ENCODE measurements at places on chromosomes 7 and 10. TPM values are rescaled to one million over a fixed set of nuclear protein-coding genes. Genes with fewer than 3 reads are reported as not detected.

GRCh38 chr7:125927556-125927955, 997.9 kb upstream of the POT1 start:
- no peak for DNase-seq

Gene TMEM273
- 16.2 TPM for total RNA-seq

DNA sequence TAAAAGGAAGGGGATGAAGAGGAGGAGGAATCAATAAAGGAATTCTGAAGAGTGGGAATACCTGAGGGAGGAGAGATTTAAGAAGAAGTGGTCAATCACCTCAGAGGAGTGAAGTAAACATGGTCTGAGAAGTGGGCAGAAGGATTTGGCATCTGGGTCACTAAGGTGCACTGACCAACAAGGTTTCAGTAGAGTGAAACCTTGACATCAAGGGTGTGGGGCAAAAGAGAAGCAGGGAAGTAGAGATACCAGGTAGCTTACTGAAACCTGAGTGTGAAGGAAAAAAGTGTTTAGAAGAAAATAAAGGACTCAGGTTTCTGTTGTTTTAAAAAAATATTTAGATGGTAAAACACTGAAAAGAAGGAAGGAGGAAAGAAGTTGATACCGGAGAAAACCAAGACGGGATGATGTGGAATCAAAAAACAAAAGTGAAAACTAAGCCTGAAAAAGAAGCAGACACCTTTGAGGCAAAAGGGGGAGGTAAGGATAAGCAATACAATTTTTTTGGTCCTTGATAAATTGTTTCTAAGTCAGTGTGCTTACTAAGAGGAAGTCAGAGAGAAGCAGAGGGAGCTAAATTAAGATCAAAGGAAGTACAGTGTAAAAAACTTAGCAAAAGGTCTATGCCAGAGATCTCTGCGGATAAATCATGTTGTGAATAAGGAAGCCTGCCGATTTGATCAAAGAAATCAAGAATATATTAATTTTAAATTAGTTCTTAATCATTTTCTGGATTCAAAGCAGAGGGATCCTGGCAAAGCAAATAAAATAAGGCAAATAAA, 137.2 kb upstream of the GPR22 start:
- DNase-seq: no peak

DNA sequence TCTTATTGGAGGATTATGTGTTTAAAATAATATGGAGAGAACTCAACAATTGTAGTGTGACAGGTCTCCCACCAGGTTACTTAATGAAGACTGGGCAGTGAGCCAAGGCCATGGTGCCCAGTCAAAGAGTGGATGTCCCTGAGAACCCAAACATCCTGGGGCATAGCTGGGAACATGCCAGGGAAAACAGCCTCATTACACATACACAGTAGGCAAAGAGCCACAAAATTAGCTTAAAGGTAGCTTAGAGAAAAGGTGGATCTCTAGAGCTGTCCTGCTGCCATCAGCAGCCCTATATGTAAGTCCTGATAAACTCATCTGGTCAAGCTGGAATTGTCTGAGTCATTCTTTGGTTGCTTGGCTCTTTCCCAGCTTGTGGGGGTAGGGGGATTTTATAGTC, 287.8 kb downstream of the PHF14 start:
- no peak for DNase-seq

Gene ITGA8
- not detected for total RNA-seq

DNA sequence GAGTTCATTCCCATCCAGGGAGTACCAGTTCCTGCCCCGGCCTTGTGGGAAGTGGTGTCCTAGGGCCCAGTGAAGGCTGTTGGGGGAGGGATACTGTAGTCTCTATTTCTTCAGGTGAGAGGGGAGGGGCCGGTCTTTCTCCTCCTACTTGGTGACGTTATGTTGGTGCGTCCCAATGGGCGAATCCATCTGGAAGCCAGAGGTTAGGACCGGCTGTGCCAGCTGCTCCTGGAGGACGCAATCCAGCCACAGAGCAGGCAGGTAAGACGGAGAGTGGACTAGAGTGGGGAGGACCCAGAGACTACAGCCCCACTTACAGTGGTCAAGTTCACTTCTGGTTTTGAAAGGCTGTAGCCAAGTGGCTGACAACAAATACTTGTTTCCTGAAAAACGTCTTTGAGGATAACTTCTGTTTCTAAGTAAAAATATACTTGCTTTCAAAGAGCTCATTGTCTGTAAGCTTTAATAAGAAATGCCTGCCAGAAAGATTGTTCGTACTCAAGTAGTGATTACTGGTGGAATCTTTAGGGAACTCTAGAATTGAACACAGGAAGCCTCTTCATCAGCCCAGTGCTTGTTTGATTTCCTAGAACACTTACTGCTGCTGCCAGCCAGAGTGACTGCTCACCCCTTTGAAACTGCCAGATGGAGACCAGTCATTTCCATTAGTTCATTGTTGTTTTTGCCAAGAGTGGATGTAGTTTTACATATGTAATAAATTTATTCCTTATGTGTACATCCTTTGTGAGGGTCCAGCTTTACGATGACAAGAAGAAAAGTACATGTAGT, 25.4 kb downstream of the RBM33 start:
- DNase-seq: no peak

DNA sequence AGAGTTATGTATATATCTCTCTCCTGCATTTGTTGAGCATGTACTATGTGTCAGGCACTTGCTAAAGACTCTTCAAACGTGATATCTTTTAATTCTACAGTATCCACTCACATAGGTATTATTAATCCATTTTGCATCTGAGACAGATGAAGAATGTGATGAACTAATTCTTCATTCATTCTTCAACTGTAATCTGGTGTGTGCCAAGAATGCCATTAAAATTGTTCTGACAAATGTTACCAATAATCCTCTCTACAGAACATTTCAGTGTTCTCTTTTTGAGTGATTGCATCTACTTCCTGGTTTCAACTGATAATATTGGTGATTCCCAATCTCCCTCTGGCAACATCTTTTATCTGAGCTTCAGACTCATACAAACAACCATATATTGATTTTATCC, 18.0 kb upstream of the INHBA start:
- DNase-seq: no peak

GRCh38 chr10:20429742-20430141, 467.4 kb downstream of the NEBL start:
- no peak for DNase-seq

GRCh38 chr7:92242972-92243371, 2.7 kb downstream of the KRIT1 start:
- no peak for DNase-seq

Gene BICC1
- not detected for total RNA-seq

Gene ARID5B
- 65.1 TPM for total RNA-seq

GRCh38 chr7:112067632-112068540, 138.3 kb downstream of the DOCK4 start:
- DNase-seq: no peak

Gene C1QL3
- not detected for total RNA-seq

DNA sequence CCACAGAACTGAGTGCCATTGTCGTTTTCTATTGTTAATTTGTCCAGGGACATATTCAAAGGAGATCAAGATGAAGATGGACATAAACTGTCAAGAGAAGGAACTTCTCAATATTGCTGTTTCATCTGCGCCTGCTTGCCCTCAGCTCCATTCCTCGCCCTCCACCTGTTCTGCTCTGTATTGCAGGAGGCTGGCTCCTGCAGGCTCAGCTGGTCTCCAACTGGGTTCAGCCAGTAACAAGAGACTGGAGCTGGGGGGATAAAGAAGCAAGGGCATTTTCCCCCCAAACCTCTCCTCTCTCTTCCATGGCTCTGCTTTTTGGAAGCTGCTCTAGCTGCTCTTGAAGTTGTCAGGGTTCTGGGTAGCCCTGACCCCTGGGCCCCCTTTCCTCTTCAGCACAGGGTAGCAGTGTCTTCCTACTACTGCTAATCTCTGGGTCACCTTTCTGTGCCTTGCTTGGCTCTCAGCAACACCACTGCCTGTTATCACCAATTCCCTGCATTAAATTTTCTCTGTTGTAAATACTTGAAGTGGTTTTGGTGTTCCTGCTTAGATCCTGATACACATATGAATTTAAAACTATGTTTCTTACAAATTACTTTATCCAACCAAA, 149.0 kb upstream of the FGFR2 start:
- DNase-seq: no peak

GRCh38 chr7:145624618-145625017, 492.0 kb upstream of the CNTNAP2 start:
- no peak for DNase-seq

Gene GPR37
- not detected for total RNA-seq

GRCh38 chr7:140069298-140069949, 6.7 kb upstream of the PARP12 start:
- DNase-seq: no peak

DNA sequence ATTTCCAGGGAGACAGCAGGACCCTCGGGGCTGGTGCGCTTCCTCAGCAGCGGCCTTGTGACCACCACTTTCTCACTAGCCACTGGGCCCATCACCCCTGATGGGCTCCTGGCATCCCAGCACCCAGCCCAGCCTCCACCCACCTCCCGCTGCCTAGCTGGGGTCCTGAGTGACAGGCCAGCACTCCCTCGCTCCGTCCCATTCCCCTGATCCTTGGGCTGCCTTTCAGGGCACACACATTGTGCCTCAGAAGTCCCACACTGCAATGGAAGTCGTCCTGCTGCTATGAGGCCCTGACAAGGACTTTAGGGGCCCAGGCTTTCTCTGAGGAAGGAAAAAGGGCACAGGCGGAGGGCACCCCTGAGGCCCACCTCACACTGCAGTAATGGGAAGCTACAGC, 12.4 kb downstream of the CAMK2B start:
- no peak for DNase-seq

DNA sequence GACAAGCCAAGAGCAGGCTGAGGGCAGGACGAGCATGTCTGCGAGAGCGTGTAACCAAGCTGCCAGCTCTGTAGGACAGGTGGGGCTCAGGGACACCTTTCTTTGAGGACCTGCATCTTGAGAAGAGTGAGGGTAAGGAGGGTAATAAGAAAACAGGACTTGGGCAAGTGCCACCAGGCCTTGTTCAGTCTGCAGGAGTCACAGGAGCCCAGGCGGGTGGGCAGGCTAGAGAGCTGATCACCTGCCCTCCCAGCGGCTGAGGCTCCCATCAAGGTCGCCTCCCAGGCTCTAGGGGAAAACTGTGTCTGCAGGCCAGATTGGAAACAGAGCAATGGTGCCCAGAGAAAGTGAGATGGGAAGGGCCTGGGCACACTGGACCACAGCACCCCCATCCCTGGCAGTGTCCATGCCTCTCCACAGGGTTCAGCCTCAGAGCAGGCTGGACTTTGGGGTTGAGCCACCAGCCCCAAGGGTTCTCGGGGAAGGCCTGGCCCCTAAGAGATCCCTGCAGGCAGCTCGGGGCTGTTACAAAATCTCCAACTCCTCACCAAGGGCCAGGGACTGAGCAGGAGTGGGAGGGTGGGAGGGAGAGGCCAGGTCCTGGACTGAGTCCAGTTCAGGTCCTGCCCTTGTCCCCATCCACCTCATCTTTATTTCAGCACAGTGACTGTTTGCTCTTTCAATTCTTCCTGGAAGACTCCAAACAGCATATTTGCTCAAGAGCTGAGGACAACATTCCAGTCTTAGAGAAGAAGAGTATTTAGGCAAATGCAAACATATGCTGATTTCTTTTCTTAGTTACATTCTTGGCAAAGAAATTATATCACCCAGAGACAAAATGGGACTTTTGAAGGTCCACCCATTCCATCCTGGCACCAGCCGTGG, 161.9 kb downstream of the GRID1 start:
- no peak for DNase-seq

Gene SPDYE9
- not detected for total RNA-seq

DNA sequence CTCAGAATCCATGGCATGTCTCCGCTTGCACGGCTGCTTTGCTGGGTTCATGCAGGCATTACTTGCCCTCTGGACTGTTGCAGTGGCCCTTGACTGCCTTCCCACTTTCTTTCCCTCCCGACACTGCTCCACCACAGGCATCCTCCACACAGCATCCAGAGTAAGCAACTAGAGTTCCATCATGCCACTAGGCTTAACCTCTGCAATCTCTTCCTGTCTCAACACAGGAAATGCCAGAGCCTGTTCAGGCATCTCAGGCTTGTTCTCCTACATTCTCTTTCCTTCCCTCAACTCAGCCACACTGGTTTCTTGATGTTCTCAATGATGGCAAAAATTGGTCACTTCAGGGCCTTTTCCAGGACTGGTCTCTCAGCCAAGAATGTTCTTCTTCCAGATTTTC, 284.5 kb upstream of the KLF6 start:
- no peak for DNase-seq

Gene OR13A1
- not detected for total RNA-seq

DNA sequence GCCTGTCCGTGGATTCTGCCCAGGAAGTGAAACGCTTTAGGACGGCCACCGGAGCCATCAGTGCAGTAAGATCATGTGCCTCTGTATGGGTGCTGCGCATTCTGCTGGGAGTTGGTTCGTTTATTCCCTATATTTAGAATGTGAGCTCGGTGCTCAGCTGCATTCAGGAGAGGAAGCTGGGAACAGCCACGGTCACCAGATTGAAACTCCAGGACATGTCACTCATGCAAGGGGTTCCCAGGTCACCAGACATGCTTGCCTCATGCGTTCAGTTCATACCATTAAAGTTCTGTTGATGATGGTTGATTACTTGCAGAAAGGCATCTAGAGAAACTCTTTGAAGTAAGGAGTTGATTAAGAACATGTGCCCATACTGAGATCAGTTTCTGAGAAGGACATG, 78.1 kb downstream of the TRRAP start:
- DNase-seq: no peak

Data from activated T-helper 1 cell treated with anti-CD3 and anti-CD28 coated beads, Interleukin-12 subunit alpha, Interleukin-12 subunit beta, Interleukin-2, Interleukin-4 antibody, amounts not matched to agents 30 ng/mL and 10 ng/mL and 1 ng/mL, durations not matched to agents 14 hours and 24 hours and 36 hours (primary cell).